ENCODE measurements at places on chromosomes 12 and 14.
A peak's percentile ranks its signal among the peaks of the same experiment; 100 is the strongest.

DNA sequence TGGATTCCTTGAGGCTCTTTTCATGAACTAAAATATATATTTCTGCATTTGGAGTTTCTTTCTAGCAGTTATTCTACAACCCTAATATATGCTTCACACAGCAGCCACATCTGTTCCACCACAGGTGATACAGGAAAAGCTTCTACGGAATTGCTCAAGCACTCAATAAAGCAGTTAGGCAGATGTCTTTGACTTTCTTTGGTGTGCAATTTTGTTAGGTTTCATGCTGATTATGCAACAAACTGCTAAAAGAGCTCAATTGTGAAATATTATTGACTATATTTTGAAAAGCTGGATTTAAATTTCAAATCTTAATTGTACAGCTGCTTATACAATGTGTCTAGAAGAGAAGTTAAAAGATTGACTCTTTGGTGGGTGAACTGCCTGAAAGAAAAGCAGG, 1055.6 kb upstream of the FBXO33 start:
- no peak for DNase-seq

- DNase-seq: peak; percentile 62
Observed at GRCh38 chr12:29519585-29520182, 22.2 kb upstream of the OVCH1 start.

GRCh38 chr12:49357103-49357678, 10.1 kb upstream of the SPATS2 start:
- peak; percentile 21 for DNase-seq

DNA sequence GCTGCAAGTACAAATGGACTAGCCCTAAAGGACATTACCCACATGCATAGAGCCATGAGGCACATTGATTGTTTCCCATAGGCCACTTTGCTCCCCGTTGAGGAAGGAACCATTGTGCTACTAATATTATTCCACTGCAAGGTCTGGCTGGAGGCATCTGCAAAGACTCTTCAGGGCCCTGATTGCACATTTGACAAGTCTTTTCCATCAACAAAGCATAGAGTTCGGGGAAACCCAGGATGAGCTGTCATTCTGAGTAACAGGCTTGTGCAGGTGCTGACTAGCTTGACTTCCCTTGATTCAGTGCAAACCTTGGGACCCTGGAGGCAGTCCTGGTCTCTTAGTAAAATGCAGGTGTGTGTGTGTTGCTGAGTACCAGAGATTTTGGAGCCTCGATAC, 73.8 kb downstream of the SUSD6 start:
- no peak for DNase-seq

GRCh38 chr12:5264006-5264405, 167.9 kb upstream of the NTF3 start:
- DNase-seq: no peak

DNA sequence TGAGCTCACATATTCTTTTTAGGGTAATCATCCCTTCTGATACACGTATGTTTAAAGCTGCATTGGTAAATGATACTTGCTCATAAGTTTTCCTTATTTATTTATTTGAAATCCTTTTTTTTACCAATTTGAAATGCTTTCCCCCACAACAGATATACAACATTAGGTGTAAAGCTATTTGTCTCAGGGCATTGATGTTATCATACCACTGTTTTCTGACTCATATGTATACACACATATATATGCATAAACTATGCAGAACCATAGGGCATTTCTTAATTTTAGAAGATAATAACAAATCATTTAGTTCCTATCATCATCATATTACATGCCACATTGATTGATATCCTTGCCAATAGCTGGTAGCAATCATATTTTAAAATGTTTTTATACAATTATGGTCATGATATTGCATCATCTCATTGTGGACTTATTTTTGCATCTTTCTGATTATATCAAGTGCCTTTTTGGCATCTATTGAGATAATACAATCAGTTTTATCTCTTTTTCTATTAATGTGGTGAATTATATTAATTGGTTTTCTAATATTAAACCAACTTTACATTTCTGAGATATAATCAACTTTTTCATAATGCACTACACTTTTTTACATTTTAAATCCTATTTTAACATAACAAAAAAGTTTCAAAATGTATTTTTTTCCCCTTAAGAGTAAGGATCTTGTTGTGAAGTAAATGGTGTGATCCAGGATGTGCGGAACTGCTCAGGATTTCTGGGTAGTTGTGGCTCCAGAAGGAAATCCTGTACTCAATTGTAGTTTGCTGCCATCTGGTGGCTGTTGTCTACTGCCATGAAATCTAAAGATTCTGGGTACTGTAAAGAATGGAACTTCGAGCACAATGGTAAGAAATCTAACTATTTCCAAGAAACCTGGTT, 16.7 kb downstream of the OR9K2 start:
- peak; percentile 3 for DNase-seq

GRCh38 chr12:24600996-24601395, 347.9 kb downstream of the BCAT1 start:
- no peak for DNase-seq

DNA sequence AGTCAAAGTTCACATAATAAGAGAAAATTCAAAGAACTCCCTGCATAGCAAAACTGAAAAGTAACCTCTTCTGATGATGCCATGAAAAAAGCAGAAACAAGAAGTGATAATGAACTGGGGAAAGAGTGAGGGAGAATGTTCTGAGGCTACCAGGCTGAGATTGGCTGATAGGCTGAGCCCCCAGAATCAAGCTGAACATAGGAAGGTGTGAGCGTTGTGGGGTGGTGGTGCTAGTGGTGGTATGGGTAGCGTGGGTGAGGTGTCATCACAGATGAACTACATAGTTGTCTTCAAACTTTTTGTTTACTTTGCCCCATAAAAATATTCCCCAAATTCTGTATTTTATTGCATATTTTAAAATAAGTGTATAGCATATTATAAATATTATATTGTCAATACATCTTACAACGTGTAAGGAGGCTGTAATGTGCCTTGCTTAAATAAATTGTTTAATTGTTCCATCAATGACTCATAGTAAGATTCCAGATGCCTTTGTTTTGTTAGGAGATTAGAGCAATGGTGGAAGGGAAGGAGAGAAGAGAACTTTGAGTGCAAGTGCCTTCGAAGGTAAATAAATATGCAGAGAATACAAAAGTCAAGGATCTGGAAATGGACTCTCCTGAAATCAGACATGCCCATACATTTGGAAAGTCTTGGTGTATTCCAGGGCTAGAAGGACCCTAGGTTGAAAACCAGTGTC, 15.8 kb upstream of the CFAP54 start:
- DNase-seq: no peak

DNA sequence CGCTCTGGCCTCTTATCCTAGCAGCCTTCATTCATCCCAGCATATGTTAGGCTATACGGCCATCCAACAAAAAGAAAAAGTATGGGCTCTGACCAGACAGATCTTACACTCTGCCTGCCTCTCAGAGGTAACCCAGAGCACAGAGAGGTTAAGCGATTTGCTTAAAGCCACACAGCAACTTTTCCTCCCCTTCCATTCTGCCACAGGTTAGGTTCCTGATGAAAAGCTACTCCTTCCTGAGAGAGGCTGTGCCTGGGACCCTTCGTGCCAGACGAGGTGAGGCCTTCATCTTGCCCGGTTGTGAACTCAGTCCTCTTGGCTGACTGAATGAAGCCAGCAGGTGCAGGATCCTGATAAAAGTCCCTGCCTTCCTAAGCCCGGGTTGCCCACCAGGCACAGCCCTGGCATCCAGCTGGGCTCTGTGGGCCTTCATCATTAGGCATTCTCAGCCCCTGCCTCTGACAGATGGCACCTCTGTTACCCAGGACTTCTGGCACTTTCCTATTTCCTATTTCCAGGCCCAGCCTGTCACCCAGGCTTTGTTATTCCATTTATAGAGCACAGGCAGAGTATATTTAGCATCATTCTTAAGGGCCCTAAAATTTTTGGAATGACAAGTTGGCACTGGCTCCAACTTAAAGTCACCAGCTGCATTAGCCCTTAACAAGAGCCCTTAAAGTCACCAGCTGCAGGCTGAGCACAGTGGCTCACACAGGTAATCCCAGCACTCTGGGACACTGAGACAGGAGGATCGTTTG, 12.8 kb downstream of the SOAT2 start:
- peak; percentile 56 for DNase-seq

- no peak for DNase-seq
Observed at GRCh38 chr12:48788854-48789775, at the start of gene ADCY6. Gene ADCY6, minus strand, starts transcription at chr12:48789089. Its CDS starts 5,655 bp downstream, at chr12:48783434.

DNA sequence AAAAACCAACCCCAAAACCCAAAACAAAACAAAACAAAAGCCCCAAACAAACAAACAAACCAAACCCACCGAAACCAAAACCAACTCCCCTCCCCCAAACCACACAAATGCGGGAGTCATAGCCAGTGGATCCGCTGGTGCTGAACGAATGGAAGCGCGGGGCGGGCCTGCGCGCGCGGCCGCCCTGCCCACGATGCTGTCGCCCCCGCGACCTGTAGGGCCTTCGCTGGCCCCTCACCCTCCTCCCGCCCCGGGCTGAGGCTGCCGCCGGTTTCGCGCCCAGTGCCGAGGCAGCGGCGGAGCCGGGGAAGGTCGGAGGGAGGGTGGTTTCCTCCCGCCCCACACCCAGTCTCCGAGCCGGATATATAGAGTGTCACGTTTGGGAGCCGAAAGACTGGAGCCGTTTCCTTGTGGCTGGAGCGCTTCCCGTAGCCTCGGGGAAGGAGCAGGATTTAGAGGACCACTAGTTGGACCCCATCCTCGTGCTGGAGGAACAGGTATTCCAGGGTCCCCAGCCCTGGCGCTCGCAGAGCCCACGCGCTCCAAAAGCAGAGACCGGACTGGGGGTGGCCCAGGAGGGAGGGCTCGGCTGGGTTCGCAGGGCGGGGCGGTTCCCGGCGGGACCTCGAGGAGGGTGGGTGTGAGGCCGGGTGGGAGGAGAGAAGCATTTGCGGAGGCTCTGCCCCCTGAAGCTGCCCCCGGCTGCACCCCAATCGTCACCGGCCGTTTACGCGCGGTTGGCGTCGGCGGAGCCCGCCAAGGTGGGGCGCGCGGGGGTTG, at the start of gene FAR2:
Gene FAR2 (plus strand): TSS at position 368 of the 780 bp plus-strand sequence. CDS start 121,172 bp downstream, outside the sequence.
- peak; percentile 34 for DNase-seq

- DNase-seq: no peak
Observed at GRCh38 chr14:67418401-67419191, 6.6 kb upstream of the PLEK2 start.

- no peak for DNase-seq
Observed at GRCh38 chr14:68654471-68654941, 138.4 kb downstream of the ZFP36L1 start.

DNA sequence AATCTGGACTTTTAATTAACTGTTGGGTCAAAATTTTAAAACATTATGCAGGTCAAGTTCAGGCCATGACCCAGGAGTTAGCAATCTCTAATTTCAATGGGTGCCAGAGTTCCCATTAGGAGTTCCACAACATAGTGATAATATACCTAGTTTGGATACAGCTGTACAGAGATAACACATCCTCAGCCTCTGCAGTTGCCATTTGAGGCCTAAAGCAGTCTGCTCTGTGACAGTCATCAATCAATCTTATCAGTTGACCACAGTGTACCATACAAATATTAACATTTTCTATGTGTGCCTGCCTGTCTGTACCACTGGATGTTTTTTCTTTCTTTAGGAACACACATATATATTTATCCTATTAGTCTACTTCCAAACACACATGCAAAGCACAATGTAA, 54.0 kb upstream of the BBS10 start:
- no peak for DNase-seq

DNA sequence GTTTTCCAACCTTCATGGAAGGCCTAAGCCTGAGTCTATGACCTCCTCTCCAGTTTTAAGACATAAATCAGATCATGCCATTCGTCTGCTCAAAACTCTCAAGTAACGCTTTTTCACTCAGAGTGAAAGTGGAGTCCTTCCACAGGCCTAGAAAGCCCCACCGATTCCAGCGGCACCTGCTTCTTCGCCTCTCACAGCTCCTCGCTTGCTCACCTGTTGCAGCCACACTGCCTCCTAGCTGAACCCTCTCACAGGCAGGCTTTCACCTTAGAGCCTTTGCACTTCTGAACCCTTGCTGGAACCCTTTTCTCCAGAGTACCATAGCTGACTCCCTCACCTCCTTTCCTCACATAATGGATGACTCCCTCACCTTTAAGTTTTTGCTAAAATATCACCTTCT, 301.1 kb downstream of the ZFP36L1 start:
- DNase-seq: no peak
